ENCODE measurements at places on chromosomes 2 and 18. TPM values are rescaled to one million over a fixed set of nuclear protein-coding genes. Genes with fewer than 3 reads are reported as not detected.

Gene ASB18
- total RNA-seq, result not detected

Gene AQP12B
- total RNA-seq, result not detected

Gene C2orf42
- 15.1 TPM for total RNA-seq

Gene CGREF1
- 14.3 TPM for total RNA-seq

Gene FEV
- total RNA-seq, result not detected

Gene KIAA1328
- total RNA-seq, result 9.2 TPM

Gene SLC4A5
- total RNA-seq, result under 0.01 TPM

Gene CERS6
- total RNA-seq, result 16.0 TPM

Gene HJURP
- total RNA-seq, result 15.1 TPM

Gene COL4A4
- total RNA-seq, result under 0.01 TPM

Gene SIX2
- total RNA-seq, result 11.4 TPM

Gene SLC16A14
- under 0.01 TPM for total RNA-seq

Gene LYPD1
- total RNA-seq, result not detected

Gene OR6B2
- total RNA-seq, result not detected

Gene SERPINB3
- not detected for total RNA-seq

Gene HTR2B
- total RNA-seq, result 2.6 TPM

Gene CPLX4
- not detected for total RNA-seq

Gene UGT1A5
- not detected for total RNA-seq

Gene TUBA4A
- 17.6 TPM for total RNA-seq

Gene IL1R1
- 61.8 TPM for total RNA-seq

Gene CMPK2
- 1.4 TPM for total RNA-seq

Gene UBE2E3
- 86.7 TPM for total RNA-seq

Gene EHD3
- total RNA-seq, result 14.7 TPM

Gene TUBB8B
- total RNA-seq, result not detected

Gene RUFY4
- total RNA-seq, result not detected

Gene FTCDNL1
- total RNA-seq, result 1.8 TPM
